Right ventricle myocardium superior (tissue), 1 donor: ENCODE measurements at places on chromosomes 4 and X.
A peak's percentile ranks its signal among the peaks of the same experiment; 100 is the strongest.

DNA sequence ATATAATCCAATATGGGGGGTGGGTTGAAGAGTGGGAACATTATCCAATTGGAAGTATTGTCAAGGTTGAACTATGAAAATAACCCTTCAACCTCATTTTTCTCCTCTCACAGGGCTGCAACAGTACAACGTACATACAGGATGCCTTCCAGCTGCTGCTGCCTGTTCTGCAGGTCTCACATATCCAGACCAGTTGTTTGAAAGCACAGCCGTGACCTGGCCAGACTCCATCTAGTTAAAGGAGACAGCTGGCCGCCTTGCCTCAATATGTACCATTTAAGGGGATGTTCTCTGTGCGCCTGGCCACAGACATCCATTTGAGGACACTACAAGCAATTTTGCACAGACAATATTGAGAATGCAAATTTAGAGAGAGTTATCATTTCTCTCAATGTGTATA lies 75.7 kb downstream of the FAM114A1 start:
- peak; percentile 65 for DNase-seq

GRCh38 chr4:107757864-107758476 lies 37.9 kb upstream of the PAPSS1 start:
- DNase-seq: no peak

DNA sequence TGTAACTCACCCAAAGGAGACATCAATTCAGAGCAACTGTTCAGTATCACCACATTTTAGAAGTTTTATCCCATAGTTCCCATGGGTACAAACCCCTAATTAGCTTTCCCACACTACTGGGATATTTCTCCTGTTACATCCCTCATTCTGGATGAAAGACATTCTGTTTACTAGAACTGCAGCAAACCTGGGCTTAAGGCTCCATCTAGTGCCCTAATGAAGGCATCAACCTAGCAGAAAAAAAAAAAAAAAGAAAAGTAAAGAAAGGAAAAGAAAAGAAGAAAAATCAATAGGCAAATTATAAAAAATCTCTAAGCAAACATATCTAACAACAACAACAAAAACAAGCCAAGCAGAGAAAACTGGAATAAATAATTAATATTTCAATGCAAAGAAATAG lies 133.7 kb upstream of the CPXCR1 start:
- no peak for DNase-seq

DNA sequence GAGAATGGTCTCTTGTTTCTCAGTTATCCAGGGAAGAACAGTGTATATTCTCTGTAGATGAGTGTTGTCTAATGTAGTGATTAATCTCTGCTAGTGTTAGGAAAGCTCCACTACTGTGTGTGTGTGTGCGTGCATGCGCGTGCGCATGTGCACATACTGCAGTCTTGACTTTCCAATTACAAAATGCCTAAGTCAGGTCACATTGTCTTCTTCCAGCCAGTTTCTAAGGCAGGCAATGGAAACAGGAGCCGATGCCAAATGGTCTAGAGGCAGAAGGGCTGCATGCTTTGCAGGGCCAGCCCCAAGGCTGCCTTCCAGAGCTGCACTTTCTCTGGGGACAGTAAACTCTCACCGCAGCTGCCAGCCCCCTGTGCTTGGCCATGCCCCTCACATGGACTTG lies 30.5 kb upstream of the NAP1L5 start:
- DNase-seq: peak; percentile 64

DNA sequence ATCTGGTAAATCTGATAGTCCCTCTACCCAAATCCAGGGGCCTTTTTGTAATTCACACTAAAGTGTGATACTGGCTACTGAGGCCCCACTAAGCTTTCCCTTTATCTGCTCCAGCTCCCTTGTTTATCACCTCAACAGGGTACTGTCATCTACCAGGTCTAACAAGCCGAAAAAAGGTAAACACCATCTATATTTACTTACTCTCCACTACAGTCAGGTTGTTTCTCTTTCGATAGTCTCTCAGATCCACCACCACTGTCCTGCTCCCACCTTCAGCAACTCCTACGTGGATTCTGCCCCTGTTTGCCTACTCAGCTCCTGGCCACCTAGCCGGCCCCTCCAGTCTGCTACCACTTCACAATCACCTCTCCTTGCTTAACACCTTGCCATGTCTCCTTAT lies 3.3 kb downstream of the ITIH6 start:
- DNase-seq: no peak

DNA sequence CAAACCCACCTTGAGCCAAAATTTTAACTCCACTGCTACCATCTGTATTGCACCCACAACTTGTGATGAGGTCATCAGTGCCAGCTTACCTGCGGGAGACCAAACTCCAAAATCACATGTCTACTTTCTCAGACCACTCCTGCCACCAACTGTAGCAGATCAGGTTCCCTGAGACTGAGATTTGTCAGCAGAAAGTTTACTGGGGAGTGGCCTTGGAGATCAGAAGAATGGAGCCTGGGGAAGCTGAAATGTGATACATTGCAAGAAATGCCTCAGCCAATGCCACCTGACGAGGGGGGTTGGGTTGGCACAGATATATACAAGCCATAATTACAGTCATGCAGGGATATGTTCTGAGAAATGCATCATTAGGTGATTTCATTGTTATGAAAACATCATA lies 19.1 kb downstream of the HAUS3 start:
- no peak for DNase-seq

GRCh38 chrX:95754411-95754810 lies 930.2 kb upstream of the DIAPH2 start:
- no peak for DNase-seq

DNA sequence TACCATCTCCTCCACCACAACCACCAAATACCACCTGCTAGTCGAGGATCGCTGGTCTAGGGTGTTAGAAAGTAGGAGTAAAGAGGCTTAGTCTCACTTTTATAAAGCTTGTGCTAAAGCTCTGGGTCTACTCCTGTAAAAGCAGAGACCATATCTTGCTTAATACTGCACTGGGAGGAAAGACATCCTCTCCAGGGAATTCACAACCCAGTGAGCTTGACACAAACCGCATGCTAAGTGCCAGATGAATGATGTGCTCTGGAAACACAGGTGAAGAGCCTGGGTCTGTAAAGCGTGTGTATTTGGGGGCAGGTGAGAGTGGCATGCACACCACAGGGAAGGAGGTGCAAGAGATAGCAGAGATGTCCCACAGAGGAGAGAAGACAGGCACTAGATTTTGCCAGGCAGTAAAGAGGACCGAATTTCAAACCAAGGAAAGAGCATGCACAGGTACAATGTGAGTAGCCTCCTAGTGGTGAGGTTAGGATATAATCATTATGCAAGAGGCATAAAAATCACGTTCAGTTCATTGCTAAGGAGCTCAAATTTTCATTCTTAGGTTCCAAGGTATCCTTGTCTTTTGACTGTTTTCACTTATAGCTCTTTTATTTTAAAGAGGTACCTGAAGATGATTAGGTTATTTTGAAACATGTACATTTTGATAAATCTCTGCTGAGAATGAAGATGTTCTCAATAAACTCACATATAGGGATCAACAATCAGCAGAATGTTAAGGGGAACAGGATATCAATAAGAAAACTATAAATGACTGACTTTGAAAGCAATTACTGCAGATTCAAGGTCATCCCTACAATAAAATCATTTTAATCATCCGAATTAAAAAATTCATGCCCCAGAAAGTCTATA lies 20.7 kb downstream of the TAPT1 start:
- DNase-seq: no peak

GRCh38 chr4:123312951-123313592 lies 83.5 kb upstream of the SPRY1 start:
- DNase-seq: no peak

GRCh38 chr4:94165256-94165655 lies 42.4 kb upstream of the SMARCAD1 start:
- DNase-seq: no peak

GRCh38 chr4:57113870-57114269 lies 3.7 kb upstream of the IGFBP7 start:
- no peak for DNase-seq

GRCh38 chr4:152464030-152464823 lies 71.7 kb downstream of the FBXW7 start:
- DNase-seq: no peak

- DNase-seq: no peak
Measured at GRCh38 chrX:118652717-118653116, 74.7 kb upstream of the IL13RA1 start.

- DNase-seq: no peak
Measured at GRCh38 chr4:73721909-73722308, 18.5 kb upstream of the CXCL8 start.

- DNase-seq: no peak
Measured at GRCh38 chr4:28247805-28248204, 1387.2 kb downstream of the STIM2 start.
